Stimulated activated CD8-positive, alpha-beta memory T cell treated with anti-CD3 and anti-CD28 coated beads, Interleukin-7, amount 100 ng/mL, for 1 hour (primary cell): ENCODE measurements at places on chromosomes 11 and 22.

- DNase-seq = no peak
These were observed 155.2 kb downstream of the TRIM29 start for GRCh38 chr11:119982517-119983239.

GRCh38 chr11:91805293-91805692 lies 419.3 kb upstream of the FAT3 start:
- DNase-seq = no peak

GRCh38 chr11:102546923-102547471 lies 16.4 kb upstream of the MMP7 start:
- no peak for DNase-seq

DNA sequence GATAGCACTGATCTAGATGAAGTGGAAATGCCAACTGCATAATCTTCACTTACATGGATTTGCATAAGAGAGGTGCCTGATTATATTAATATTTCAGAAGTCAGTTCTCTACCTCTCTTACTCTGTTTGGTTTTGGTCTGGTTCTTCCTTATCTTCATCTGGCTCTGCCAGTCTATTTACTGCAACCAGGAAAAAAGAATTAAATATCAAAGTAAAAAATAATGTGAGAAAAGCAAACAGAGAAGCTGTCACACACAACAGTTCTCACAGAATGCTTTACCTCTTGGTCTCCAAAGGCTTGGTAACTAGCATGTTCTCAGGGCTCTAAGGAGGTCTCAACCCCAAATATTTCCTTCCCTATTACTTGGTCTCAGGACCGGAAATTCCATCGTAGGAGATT lies 6.7 kb downstream of the VSIG10L2 start:
- DNase-seq = no peak

DNA sequence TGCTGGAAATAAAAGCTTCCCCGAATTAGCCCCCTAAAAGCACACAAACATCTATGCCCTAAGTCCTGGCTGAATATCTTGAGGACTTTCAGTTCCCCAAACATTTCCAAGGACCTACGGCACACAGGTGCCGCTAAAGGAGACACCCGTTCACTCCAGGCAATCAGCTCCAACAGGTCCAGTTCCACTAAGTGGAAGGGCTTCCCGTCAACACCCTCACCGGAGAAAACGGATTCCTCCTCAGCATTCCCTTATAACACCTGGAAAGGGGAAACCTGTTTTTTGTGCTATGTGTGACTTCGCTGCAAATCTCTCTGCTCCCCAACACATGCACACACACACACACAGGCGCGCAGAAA lies 3.9 kb downstream of the TENM4 start:
- DNase-seq = no peak

DNA sequence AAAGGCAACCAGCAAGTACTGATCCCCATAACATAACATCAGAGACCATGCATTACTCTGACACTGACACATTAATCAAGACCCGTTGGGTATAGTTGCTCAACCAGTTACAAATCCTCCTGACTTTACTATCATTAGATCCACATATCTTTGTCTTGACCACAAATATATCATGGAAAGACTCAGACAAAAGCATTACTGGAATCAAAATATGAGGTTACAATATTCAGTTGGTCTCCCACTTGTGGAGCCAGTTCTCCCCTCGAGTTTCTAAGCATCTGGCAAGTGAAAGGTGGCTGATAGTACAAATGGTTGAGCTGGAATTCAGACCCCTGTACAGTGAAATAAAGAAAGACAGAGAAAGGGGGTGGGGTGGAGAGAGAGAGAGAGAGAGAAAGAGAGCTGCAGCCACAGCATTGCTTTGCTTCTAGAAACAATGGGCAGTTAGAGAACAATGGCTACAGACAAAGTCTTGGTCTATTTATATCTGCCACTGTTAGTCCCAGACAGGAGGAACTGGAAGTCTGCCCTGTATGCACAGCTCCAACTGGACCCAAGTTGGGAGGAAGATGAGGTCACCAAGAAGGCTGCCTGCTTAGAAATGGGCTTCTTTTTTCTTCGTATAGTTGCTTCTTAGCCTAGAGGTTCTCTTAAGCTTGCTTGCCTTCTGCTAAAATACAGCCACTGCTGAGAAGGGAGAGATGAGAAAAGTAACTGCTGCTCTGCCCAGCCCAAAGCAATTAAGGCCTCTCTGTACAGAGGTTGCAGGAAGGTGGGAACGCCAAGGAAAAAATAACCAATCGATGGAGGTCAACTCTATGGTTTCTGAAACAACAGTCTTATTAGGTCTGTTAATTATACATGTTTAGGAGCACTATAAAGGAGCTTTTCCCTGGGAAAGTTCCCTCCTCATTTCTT lies 85.5 kb downstream of the ETS1 start:
- DNase-seq = no peak

- DNase-seq = no peak
These were observed 119.5 kb downstream of the ENTHD1 start for GRCh38 chr22:39773976-39774539.

GRCh38 chr22:44532552-44532951 lies 34.5 kb upstream of the RTL6 start:
- DNase-seq = no peak

DNA sequence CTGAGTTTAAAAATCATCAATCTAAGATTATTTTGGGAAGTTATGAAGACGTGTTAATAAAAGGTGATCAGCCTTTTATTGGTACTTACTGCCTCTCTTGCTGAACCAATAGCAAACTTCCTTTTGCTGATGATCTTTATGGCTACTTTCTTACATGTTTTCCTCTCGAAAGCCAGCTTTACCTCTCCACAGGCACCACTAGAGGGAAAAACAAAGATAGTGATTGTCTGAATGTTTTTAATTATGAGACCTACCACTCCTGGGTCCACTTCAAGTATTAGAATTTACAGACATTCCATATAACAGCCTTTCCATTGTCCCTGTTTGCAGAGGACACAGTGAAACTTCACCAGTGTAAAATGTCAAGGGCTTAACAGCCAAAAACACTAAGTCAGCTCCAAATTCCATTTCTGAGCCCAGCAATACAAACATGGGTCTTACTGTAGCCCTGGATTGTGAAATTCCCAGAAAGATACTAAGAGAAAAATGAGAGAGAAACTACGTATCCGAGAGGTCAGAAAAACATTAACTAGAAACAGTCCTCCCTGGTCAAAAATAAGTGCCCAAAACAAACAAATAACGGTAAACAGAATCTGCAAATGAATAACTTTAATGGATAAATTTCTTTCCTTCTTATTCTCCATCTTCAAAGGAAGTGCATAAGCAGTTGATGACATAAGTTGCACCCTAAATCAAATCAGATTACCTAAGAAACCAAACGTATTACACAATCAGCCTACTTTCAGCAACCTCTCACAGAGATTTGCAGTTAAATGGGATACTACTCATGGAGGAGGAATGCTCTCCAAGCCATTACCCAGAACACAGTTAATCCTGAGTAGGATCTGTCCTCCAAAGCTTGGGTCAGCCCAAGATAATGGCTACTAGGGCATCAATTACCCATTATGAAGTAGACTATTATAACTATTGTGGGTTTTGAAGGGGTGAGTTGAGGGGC lies 29.5 kb downstream of the CHEK2 start:
- DNase-seq = no peak
